Activated CD4-positive, CD25-positive, alpha-beta regulatory T cell treated with anti-CD3 and anti-CD28 coated beads, Interleukin-2, amount 50 U/mL, for 72 hours (primary cell): ENCODE measurements at places on chromosomes 12 and 14.

- DNase-seq: no peak
These were observed 94.2 kb downstream of the ETV6 start for GRCh38 chr12:11743423-11744409.

GRCh38 chr14:35339761-35340406 is 47.7 kb downstream of the PSMA6 start:
- no peak for DNase-seq

DNA sequence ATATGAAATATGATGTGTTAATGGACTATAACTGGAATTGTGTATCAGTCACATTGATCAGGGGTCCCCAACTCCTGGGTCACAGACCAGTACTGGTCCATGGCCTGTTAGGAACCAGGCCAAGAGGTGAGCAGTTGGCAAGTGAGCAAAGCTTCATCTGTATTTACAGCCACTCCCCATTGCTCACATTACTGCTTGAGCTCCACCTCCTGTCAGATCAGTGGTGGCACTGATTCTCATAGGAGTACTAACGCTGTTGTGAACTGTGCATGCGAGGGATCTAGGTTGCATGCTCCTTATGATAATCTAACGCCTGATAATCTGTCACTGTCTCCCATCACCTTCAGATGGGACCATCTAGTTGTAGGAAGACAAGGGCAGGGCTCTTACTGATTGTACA is 72.3 kb downstream of the CDK17 start:
- DNase-seq: no peak

GRCh38 chr12:53289891-53290290 is 5.5 kb upstream of the PFDN5 start:
- no peak for DNase-seq

GRCh38 chr14:39264558-39264957 is 30.8 kb downstream of the MIA2 start:
- no peak for DNase-seq

DNA sequence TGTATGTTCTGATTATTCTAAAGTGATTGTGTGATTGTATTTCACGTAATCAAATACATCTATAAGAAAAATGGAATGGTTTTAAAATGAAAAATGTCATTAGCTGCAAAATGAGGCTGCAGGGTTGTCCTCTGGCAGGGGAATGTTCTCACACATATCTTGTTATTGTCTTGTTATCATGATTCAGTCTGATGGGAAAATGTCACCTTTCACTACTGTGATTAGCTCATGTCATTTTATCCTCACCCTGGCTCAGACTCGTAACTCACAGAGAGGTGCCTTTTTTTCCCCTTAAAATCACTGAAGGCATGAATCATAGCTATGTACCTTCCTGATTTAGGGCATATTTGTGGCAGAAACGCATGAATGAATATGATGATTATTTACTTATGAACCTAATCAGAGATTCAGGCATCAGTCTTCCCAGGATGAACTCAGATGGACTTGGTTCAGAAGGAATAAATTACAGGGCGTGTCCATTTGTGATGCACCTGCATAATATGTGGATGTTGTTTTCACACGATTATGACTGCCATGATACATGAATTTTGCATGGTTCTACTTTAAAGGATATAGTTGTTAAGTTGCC is 1339.2 kb downstream of the AACS start:
- no peak for DNase-seq

DNA sequence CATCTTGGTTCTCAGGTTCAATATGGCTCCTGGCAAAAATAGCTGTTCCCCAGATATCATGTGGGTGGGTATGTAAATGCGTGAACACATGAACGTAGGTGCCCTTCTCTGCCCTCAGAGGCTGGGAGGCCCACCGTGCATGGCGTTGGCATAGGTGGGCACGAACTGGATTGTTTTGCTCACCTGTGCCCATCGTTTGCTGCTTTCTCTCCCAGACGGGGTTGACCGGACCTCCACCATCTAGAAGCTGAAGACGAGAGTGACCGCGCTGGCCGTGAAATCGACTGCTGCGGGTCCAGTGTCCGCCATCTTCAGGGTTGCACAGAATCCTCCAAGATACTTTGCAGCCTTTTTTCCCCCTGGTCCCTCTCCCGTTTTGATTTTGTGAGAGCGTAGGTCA is 113.9 kb downstream of the GCH1 start:
- no peak for DNase-seq

- no peak for DNase-seq
These were observed 39.7 kb upstream of the SMUG1 start for GRCh38 chr12:54228471-54228870.
